ENCODE measurements at places on chromosomes 1 and 21.
A peak's percentile ranks its signal among the peaks of the same experiment; 100 is the strongest.

- DNase-seq: no peak
Observed at GRCh38 chr1:65889441-65889840, 96.7 kb downstream of the PDE4B start.

DNA sequence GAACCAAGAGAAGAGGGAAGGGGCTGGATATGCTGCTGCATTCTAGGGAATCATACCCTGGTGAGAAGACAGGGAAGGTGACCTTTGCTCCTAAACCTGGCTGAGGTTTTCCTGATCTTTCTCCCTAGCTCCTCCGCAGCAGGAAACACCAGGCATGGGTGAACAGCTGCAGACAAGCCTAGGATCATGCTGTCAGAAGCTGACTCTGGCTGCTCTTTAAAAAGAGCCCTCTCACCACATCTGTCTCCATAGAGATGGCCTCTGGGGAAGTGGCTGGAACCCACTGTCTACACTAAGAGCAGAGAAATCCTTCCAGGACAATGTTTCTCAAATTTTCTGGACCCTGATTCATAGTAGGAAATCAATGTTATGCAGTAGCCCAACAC, 57.6 kb downstream of the CD34 start:
- no peak for DNase-seq

GRCh38 chr1:235049217-235049616, 79.4 kb downstream of the TOMM20 start:
- DNase-seq: no peak

- peak; percentile 10 for DNase-seq
Observed at GRCh38 chr21:17931080-17931479, 111.9 kb upstream of the C21orf91 start.

DNA sequence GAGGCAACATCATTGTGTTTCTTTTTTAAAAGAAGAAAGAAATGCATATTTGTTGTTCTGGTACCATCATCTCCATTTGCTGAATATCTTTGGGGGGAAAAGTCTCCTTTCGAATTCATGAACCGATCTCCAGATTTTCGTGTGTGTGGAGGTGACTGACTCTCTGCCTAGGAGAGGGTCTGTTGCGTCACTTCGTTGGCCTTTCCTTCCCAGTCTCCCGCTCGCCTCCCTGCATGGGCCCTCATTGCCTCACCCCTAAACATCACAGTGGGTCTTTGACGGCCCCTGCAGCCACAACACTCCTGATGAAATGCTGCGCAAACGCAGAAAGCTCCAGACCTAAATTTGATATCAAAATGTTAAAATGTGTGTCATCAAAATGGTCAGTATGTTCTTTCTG, 103.2 kb upstream of the RALGPS2 start:
- no peak for DNase-seq

DNA sequence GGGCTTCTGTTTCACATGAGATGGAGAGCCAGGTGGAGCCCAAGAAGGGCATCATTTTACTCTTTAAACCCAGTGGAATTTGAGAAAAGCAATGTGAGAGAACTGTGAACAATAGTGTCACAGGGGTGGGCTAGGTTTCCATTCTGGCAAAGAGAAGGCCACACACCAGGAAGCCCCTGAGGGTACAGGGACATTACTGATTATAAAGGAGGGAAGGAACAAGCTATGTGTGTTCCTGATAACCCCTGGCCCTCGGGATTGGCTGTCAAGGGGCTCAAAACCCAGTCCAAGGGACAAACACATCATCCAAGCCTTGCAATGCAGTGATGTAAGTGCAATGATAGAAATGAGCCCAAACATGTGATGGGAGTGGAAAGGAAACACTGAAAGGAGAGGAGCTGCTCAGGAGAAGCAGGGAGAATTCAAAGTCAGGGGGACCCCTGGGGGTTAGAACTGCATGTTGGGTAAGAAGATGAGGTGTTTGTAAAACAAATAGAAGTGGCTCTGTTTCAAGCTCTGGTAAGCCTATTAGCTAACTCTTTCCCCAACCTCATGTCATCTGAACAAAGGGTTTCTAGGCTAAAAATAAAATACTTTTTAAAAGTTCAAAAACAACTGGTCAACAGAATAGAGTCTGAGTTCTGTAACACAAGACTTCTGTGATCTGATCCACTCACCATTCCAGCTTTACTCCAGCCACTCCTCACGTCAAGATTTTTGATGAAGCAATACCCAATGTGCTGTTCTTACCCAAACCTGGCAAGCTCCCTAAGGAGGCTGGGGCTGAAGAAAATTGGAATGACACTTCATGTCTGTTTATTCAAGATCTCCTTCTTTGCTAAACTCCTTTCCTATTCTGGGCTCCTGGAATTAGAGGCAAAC, 51.1 kb upstream of the IL12RB2 start:
- no peak for DNase-seq

GRCh38 chr1:37851782-37852210, 7.6 kb downstream of the MTF1 start:
- DNase-seq: no peak

GRCh38 chr1:236681219-236681618, 5.1 kb upstream of the ACTN2 start:
- DNase-seq: no peak

DNA sequence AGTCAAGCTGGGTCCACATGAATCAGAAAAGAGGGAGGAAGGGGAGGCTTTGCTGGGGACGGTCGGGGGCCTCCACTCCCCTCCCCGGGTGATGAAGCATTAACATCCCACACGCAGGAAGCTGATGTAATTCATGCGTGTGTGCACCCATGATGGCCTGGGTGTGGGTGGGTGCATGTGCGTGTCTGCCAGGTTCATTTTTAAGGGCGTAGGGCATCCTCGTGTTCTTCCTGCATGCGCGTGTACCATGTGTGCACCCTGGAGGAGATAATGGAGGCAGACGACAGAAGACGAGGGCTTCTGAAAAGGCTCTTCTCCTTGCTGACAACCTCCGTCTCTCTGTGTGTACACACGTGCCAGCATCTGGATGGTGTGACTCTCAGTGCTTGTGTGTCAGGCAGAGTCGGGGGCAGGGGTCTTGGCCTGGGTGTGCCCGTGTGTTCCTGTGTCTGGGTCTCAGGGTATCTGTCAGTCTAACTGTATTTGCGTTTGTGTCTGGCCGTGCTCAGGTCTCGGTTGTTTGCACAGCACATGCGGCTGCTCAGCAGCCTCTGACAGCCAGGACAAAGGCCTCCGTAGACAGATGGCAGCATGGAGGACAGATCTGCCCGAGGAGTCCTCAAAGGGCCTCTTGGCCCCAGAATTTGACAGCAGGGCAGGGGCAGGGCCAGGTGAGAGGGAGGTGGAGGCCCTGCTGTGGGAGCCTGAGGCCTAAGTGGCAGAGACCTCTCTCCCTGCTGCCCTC, 2.4 kb downstream of the RAP1GAP start:
- DNase-seq: no peak

DNA sequence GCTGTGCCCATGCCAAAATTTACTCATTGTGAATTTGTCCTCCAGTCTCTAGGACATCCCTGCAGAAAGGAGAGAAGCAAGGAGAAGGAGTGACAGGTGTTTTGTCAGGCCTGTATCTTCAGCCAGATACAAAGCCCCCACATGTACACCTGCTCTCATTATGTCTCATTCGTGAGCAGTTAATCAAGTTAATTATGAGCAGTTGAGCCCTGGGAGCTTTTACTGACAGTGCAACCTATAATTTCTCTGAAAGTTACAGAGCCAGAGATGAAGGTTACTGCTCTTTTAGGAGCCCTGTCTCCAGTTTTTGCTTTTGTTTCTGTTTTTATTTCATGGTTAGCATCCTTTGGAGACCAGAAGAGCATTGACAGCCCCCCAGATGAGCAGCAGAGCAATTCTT, 5.0 kb upstream of the ILDR2 start:
- DNase-seq: no peak

- DNase-seq: no peak
Observed at GRCh38 chr1:167400359-167400953, 117.9 kb downstream of the CD247 start.

GRCh38 chr1:159429074-159429861, 2.7 kb upstream of the OR10J4 start:
- DNase-seq: no peak

- peak; percentile 44 for DNase-seq
Observed at GRCh38 chr1:183622884-183623785, 12.4 kb downstream of the ARPC5 start.

DNA sequence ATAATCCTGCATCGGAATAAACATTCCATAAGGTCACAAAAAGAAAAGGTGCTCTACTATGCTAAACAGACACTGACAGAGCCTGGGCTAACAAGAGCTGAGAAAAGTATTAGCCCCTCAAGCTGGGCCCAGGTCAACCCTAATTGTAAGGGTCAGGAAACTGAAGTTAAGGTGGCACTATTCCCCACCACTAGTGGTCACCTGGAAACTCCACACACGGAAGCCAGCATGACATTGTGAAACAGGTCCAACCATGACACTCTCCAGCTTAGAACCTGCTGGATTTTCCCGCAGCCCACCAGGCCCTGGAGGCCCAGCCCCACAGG, 1.2 kb downstream of the PTTG1IP start:
- no peak for DNase-seq

GRCh38 chr21:42621166-42621818, 32.1 kb upstream of the PDE9A start:
- no peak for DNase-seq

DNA sequence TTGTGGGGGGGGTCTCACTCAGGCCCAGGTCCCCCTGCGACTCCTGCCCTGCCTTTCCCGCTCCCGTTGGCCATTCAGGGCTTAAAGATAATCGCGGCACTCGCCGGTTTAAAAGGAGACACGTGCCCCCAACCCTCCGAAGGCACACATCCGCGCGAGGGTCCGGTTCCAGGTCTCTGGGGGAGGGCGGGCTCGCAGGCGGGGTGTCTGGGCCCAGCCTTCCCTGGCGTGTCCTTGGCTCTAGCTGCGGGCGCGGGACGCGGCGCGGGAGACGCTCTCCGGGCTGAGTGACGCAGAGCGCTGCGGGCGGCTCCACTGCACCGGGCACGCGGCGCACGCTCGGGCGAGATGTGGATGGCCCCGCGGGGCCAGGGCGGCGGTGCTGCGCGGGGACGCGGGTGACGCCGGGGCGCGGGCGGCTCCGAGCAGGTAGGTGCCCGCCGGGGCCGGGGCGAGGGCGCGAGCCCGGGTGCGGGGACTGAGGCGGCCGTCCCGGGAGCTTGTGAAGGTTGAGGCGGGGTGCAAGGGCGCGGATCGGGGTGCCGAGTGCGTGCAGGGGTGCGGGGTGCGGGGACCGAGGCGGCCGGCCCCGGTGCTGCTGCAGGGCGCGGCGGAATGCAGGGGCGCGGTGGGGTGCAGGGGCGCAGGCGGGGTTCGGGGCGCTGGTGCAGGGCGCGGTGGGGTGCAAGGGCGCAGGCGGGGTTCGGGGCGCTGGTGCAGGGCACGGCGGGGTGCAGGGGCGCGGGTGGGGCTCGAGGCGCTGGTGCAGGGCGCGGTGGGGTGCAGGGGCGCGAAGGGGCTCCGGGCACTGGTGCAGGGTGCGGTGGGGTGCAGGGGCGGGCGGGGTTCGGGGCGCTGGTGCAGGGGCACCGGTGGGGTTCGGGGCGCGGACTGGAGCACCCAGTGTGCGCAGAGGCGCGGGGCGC, 3.3 kb upstream of the TRPM2 start:
- DNase-seq: no peak

GRCh38 chr21:36728371-36729111, 29.6 kb downstream of the SIM2 start:
- DNase-seq: no peak

- no peak for DNase-seq
Observed at GRCh38 chr1:40258445-40258769, 371 bp downstream of the ZMPSTE24 start.

DNA sequence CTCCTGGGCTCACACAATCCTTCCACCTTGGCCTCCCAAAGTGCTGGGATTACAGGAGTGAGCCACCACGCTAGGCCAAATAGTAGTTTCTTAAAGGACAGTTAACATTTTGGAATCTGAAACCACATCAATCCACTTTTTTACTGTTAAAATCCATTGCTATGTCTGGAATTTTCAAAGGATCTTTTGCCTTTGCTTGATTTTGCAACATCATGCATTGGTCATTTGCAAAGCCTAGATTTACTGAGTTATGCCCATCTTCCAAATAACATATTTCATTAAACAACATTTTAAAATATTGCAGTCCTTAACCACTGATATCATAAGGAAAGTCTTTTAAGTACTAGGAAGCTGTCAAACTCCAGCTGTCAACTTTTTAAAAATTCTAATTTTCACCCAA, 3.3 kb downstream of the POGZ start:
- DNase-seq: no peak

- no peak for DNase-seq
Observed at GRCh38 chr1:205346956-205347574, 9.7 kb downstream of the KLHDC8A start.

GRCh38 chr1:51331206-51332100, 1.1 kb upstream of the TTC39A start:
- DNase-seq: no peak

GRCh38 chr1:176577646-176578197, 114.7 kb downstream of the PAPPA2 start:
- no peak for DNase-seq

DNA sequence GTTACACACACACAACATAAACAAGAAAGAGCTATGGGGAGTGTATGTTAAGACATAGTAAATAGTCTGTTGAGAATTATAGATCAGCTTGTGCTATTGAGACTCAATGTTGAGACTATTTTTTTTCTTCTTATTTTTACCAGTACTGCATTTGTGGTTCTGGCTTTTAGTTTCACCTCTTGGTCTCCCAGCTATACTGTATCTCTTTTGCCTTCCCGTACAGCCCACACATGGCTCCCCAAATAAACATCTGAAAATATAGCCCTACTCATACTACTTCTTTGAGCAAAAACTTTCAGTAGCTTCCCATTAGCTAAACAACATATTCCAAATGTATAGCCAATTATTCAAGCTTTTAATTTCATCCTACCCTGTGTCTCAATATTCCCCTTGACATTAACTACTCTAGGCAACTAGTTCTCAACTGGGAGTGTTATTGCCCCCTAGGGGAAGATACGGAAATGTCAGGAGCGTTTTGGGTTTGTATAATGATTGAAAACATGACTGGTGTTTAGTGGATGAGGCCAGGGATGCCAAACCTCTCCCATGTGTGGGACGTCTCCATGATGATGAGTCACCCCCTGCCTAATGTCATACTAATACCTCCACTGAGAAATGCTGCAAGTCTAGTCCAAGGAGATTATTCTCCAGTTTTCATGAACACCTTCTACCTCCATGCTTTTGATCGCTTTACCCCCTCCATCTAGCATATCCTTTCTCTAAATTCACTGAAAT, 6.8 kb downstream of the RPE65 start:
- DNase-seq: peak; percentile 16

- no peak for DNase-seq
Observed at GRCh38 chr1:11741482-11741881, 5.5 kb downstream of the AGTRAP start.

- no peak for DNase-seq
Observed at GRCh38 chr1:40090652-40091355, 6.2 kb downstream of the PPT1 start.

DNA sequence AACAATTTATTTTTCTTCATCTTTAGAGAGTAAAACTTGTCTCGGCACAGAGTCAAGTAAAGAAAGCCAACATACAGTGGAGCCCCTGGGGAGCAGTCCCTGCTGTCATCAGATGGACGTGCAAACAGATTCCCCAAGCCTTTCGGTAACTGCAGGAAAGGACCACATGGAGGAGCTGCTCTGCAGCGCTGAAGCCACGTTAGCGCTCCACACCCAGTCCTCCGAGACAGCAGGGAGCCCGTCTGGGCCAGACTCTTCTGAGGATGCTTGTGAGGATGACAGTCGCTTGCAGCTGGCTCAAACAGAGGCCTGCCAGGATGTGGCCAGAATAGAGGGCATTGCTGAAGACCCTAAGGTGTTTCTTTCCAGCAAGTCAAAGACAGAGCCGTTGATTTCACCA, 77.1 kb upstream of the SCCPDH start:
- DNase-seq: no peak

- no peak for DNase-seq
Observed at GRCh38 chr1:214362188-214362882, 81.4 kb downstream of the SMYD2 start.

GRCh38 chr1:64934878-64935275, 31.5 kb downstream of the JAK1 start:
- no peak for DNase-seq

All from stimulated activated CD4-positive, alpha-beta T cell treated with anti-CD3 and anti-CD28 coated beads, Interleukin-15, amount 100 ng/mL, for 24 hours (primary cell).